ENCODE measurements at places on chromosomes 2 and 18.

DNA sequence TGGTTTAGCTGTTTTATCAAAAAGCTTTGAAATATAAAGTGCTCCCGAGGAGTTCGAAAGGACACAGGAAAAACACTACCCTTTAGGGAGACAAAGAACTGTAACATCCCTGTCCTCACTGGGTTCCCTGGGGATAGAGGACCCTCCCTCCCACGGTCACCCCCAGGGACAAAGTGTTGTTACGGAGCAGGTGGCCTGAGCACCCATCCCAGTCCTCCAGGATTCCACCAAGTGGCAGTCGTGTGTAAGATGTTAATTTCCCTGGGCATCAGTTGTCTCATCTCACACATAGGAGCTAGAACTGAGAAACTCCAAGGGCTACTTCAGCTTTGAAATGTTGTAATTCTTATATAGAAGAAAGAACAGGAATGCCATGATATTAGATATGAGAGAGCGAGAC, 137.7 kb downstream of the ALK start:
- no peak for DNase-seq

GRCh38 chr2:219648176-219648575, 20.7 kb downstream of the SLC4A3 start:
- no peak for DNase-seq

GRCh38 chr2:171399292-171399691, 34.5 kb downstream of the METTL8 start:
- no peak for DNase-seq

DNA sequence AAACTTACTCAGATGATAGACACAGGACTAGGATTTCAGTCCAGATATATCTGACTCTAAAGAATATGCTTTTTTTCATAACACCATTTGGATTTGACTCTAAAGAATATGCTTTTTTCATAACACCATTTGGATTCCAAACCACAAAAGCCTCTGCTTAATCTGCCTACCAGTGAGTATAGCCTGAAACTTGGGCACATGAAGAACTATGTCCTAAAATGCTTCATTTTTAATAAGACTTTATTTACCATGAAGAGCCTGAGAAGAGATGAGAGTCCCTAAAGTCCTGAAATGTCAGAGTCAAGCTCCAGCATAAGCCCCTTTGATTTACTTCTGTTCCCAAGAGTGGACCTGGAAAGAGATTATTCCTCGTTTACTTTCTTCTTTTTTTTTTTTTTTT, 54.5 kb upstream of the STPG4 start:
- no peak for DNase-seq

- DNase-seq = peak; percentile 11
Observed at GRCh38 chr2:10721396-10722251, at the start of gene ATP6V1C2. TSS of gene ATP6V1C2 (plus strand) at chr2:10721630. CDS start at chr2:10722850, 1,220 bp downstream.

GRCh38 chr2:176092270-176093144, at the start of gene HOXD13:
TSS of gene HOXD13 (plus strand) at chr2:176092721. CDS start at chr2:176092891, 170 bp downstream.
- DNase-seq = no peak

DNA sequence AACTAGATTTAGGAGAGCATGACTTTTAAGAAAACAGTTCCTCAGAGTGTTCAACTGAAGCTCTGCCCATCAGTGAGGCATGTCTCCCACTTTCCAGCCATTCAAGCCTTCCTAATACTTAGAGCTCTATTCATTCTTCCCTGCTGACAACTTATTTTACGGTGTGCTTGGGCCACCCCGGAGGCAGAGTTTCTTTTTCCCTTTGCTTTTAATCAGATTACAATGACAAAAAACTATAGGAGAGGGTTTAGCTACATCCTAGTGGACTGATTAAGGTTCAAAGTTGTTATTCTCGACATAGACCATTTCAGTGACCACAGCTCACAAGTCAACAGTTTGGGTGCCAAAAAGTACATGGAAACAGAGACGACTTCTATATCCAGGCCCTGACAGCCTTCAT, 167.8 kb upstream of the TRIB2 start:
- DNase-seq = no peak

GRCh38 chr2:169525434-169525833, 15.9 kb downstream of the KLHL41 start:
- no peak for DNase-seq

DNA sequence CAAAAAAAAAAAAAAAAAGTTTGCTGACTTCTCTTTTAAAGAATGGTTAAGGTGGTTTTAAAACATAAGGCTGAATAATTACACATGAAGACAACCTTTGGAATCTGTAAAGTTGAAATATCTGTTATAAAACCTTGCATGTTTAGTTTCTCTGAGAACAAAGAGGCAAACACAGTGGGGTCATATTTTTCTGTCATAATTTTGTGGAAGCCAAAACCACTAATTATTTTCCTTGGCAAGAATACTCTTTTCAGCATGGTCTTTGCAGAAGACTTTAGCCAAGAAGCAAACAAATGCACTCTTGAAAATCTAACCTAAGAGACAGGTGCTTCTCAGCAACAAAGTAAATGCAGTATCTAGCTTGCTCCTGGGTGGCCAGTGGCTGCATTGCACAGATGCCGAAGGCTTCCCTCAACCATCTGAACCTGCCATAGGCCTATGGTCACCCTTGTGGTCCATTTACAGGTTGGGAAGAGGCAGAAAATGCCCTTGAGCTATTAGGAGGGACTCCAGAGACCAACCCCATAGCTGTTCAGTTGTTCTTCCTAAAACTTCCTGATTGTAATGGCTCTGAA, 44.8 kb downstream of the ZAP70 start:
- DNase-seq = no peak

- DNase-seq = no peak
Observed at GRCh38 chr2:225041207-225041850, 939 bp downstream of the DOCK10 start.

DNA sequence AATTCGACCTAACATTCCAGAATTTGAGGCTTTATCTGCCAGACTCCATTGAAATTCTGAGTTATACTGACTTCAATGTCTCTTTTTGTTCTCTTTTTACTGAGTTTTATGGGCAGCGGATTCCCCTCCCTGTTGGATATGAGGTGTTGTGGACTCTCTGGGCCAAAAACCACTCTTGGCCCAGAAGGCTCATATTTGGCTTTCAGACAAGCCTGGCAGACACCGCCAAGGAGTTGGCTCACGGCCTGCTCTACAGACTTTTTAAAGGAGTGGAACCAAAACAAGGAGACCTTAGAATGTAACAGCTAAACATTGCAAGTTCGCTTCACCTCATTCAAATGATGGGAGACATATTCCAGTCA, 206.4 kb upstream of the NCKAP5 start:
- DNase-seq = no peak

- DNase-seq = no peak
Observed at GRCh38 chr2:73977466-73977865, 7.2 kb upstream of the TET3 start.

DNA sequence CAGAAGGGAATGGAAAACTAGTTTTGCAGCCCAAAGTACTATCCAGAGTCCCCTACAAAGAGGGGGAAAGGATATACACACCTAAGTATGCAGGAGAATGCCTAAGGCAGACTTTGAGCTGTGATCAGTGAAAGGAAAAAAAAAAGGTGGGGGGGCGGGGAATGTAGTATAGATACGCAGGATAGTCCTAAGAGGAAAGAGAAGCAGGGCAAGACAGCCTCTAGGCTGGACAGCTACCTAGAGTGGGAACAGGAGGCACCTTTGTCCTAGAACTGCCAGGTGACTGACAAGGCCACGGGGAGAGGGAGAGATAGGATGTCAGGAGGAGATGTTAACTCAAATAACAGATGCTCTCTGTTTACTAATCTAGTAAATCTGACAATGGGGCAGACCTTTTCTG, 6.0 kb downstream of the REEP1 start:
- peak; percentile 23 for DNase-seq

GRCh38 chr2:180012523-180012922, 5.4 kb upstream of the CWC22 start:
- DNase-seq = no peak

GRCh38 chr18:76374330-76375281, 120.4 kb downstream of the ZNF516 start:
- no peak for DNase-seq

GRCh38 chr2:43469713-43470112, 126.1 kb downstream of the THADA start:
- DNase-seq = no peak

DNA sequence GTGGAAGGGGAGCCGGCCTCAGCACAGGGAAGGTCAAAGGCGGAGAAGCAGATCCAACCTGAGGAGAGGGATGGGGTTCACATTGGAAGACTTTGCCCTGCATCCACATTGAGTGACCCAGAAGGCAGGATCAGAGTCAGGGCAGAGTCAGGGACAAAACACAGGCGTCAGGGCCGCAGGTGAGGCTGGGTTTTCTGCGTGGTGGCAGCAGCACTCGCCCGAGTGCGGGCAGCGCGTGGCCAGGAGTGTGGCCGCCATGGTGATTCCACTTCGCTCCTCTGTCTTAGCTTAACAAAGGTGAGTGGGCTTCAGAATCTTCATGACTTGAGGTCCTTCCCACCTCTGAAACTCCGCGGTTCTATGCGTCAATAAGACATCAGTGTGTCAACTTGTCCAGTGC, 476.9 kb upstream of the SMIM21 start:
- DNase-seq = no peak

DNA sequence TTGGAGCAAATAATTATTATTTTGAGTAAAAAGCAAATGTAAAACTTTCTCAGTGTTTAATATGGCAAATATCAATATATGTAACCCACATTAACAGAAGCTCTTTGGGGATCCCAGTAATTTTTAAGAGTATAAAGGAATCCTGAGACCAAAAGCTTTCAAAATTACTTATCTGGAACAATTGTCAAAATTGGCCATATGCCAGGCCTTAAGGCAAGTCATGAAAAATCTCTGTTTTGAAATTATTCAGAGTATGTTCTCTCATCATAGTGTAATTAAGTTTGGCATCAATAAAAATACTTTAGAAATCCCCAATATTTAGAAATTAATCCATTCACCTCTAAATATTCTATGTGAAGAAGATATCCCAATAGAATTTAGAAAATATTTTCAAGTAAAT, 225.3 kb upstream of the ARL4C start:
- no peak for DNase-seq

GRCh38 chr2:202910698-202911097, 775 bp downstream of the WDR12 start:
- no peak for DNase-seq

GRCh38 chr2:39099310-39099869, 21.5 kb downstream of the SOS1 start:
- DNase-seq = no peak

DNA sequence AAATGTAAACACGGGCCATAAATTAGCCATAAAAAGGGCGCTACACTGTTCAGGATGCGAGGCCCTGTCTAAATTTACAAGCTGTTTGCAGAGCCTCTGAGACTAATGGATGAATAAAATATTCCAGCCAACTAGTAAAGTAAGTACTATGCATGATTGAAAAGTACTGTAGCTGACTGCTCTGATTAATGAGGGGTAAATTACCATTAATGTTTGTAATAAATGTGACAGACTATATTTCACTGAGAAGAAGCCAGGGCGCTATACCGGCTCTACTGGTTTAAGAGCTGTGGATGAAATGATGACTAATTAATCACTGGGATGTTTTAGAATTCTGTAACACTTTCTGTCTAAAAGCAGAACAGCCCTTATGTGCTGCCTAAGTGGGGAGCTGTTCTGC, 54.3 kb upstream of the RGPD4 start:
- no peak for DNase-seq

- no peak for DNase-seq
Observed at GRCh38 chr2:83280391-83280790, 1178.7 kb downstream of the SUCLG1 start.

DNA sequence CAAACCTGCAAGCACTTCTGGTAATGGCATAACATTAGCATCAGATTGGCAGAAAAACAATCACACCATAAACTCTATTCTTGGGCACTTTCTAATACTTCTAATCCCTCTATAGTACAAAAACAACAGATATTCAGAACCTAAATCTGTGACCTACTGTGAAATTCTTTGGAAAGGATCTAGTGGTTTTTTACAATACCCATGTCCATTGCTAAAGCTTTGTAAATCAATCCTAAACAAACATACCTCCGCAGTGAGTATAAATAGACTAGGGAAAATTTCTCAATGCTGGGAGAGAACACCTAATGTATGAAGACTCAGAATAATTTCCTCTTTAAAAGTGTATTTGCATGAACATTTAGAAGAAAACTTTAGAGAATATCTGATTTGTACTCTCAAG, 1098.5 kb upstream of the DDX18 start:
- DNase-seq = no peak

GRCh38 chr2:47905386-47906156, 727 bp downstream of the FBXO11 start:
- DNase-seq = peak; percentile 9

GRCh38 chr2:27897717-27898116, 7.2 kb downstream of the BABAM2 start:
- no peak for DNase-seq

GRCh38 chr2:20411361-20411894, 35.4 kb upstream of the RHOB start:
- DNase-seq = peak; percentile 85

DNA sequence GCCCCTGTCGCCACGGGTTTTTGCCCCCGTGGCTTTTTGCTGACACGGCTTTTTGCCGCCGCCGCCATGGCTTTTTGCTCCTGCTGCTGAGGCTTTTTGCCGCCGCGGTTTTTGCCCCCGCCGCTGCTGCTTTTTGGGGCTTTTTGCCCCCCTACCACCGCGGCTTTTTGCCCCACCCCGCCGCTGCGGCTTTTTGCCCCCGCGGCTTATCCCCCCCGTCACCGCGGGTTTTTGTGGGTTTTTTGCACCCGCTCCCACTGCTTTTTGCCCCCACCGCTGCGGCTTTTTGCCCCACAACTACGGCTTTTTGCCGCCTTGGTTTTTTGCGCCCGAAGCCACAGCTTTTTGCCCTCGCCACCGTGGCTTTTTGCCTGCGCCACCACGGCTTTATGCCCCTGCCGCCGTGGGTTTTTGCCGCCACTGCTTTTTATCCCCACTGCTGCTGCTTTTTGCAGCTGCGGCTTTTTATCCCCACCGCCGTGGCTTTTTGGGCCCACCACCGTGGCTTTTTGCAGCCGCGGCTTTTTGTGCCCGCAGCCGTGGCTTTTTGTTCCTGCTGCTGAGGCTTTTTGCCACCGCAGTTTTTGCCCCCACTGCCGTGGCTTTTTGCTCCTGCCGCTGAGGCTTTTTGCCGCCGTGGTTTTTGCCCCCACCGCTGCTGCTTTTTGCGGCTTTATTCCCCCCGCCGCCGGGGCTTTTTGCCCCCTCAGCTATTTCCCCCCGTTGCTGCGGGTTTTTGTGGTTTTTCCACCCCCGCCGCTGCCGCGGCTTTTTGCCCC, 2798.0 kb upstream of the TEKT4 start:
- no peak for DNase-seq

GRCh38 chr2:39510140-39510539, 73.1 kb upstream of the MAP4K3 start:
- no peak for DNase-seq

DNA sequence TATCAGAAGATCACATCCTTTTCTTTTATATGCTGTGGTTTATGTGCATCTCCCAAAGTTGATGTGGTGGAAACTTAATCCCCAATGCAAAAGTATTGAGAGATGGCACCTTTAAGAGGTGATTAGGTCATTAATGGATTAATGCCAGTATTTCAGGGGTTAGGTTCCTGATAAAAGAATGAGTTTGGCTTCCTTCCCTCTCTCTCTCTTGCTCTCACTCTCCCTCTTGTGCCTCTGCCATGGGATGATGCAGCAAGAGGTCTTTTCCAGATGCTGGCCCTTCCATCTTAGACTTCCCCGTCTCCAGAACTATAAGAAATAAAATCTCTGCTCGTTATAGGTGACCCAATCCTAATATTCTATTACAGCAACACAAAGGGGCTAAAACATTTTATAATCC, 85.0 kb downstream of the TTC27 start:
- DNase-seq = no peak

GRCh38 chr2:127169066-127169660, 50.9 kb downstream of the CYP27C1 start:
- DNase-seq = no peak

- no peak for DNase-seq
Observed at GRCh38 chr18:13577781-13578180, 148.6 kb downstream of the FAM210A start.

Measured in NCI-H1694 (cell line).